ENCODE measurements at places on chromosomes 2 and 18. TPM values are rescaled to one million over a fixed set of nuclear protein-coding genes. Genes with fewer than 3 reads are reported as not detected.

The PCARE gene
- 0.06 TPM for total RNA-seq

GRCh38 chr18:24333084-24333483 is 64.5 kb downstream of the OSBPL1A start:
- no peak for DNase-seq

DNA sequence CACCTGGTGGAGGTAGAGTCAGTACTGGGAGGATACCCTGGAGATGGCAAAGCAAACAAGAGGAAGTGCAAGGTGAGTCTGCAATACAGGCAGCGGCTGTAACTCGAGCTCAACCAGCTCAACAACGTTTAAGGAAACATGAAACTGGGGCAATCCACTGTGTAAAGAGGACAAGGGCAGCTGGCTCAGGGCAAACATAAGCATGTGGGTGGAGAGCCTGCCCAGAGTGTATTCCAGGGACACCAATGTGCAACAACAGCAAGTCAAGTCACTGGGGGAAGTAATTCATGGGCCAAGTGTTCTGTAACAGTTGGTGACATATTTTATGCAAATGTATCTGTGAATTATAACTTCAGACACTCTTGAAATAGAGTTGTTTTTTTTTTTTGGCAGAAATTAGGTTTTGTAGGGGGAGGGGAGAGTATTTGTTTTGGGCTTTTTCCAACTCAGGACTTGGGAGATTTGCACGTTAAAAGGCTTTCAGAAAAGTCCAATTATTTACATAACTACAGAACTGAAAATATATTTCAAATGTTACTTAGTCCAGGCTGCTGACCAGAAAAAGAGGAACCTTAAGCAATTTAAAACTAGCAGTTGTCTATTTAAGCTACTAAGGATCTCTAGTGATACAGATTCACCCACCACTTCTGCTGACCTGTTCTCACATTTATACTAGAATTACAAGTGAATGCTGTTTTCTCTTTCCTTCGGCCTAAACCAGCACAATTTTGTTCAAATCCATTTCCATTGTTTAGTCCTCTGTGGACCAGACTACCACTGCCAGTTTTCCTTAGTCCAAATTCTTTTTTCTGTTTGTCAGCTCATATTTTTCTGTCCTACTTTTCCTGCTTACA is 18.6 kb downstream of the NRXN1 start:
- no peak for DNase-seq

DNA sequence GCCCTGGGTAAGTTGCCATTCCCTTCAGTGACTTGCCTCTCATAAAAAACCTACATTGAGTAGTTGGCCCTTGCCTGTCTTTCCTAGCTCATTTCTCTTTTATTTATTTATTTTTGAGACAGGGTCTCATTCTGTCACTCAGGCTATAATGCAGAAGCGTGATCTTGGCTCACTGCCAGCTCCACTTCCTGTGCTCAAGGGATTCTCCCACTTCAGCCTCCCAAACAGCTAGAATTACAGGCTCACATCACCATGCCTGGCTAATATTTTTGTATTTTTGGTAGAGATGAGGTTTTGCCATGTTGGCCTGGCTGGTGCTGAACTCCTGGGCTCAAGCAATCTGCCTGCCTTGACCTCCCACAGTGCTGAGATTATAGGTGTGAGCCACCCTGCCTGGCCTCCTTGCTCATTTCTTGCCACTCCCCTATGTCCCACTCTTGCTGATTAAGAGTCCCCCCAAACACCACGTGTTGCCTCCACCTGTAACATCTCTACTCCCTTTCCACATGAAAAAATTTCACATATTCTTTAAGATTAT is 12.6 kb downstream of the EVA1A start:
- no peak for DNase-seq

The ANKZF1 gene
- 15.9 TPM for total RNA-seq

The HAAO gene
- total RNA-seq, result 2.8 TPM

The AGXT gene
- total RNA-seq, result 0.32 TPM
